ENCODE measurements at places on chromosomes 16 and 17. TPM values are rescaled to one million over a fixed set of nuclear protein-coding genes. Genes with fewer than 3 reads are reported as not detected.

NPB gene
- 1.3 TPM for total RNA-seq

GRCh38 chr16:52446080-52446479 lies 100.9 kb downstream of the TOX3 start:
- DNase-seq: no peak

- no peak for DNase-seq
These were observed 86.3 kb downstream of the SPECC1 start for GRCh38 chr17:20095336-20096080.

- no peak for DNase-seq
These were observed 50.4 kb downstream of the ARHGAP27 start for GRCh38 chr17:45382226-45382625.

GRCh38 chr16:7526736-7527135 lies 194.1 kb downstream of the RBFOX1 start:
- DNase-seq: no peak

- peak; percentile 80 for DNase-seq
These were observed 4.6 kb downstream of the ITGA2B start for GRCh38 chr17:44384823-44385286.
